ENCODE measurements at places on chromosomes 5 and 9. TPM values are rescaled to one million over a fixed set of nuclear protein-coding genes. Genes with fewer than 3 reads are reported as not detected.

SLC6A19 gene
- 0.04 TPM for polyA plus RNA-seq

CCDC152 gene
- polyA plus RNA-seq: 23.1 TPM

CDX1 gene
- 0.60 TPM for polyA plus RNA-seq

IFNA2 gene
- not detected for polyA plus RNA-seq

ARL14EPL gene
- not detected for polyA plus RNA-seq

DNA sequence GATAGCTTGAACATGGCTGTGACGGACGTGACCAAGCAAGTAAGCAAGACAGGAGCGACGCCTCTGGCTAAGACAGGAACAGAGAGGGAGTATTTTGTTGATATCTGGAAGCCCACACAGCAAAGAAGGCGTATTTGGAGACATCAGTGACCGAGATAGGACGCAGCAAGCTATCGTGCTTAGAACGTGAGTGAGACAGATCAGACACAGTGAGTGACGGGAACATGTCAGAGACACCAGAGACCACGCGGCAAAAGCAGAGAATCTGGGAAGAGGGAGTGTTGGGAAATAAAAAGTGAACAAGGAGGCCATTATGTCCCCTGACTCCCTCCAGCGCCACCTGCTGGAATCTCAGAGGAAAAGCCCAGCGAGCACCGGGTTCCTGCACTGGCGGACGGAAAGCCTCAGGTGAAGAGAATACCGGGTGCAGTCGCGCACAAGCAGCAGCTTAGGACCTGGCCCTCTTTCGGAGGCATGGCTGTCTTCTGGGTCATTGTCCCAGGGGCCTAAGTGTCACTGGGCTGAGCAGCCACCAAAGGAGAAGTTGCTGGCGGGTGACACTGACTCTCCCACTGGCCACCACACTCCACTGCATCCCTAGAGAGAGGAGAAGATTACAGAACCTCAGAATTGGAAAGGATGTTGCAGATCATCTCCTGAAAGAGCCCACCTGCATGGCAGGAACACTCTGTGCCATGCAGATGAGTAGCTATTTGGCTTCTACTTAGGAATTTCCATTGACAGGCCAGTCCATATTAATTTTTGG, 99.1 kb downstream of the FBXO38 start:
- peak; percentile 82 for DNase-seq

DNA sequence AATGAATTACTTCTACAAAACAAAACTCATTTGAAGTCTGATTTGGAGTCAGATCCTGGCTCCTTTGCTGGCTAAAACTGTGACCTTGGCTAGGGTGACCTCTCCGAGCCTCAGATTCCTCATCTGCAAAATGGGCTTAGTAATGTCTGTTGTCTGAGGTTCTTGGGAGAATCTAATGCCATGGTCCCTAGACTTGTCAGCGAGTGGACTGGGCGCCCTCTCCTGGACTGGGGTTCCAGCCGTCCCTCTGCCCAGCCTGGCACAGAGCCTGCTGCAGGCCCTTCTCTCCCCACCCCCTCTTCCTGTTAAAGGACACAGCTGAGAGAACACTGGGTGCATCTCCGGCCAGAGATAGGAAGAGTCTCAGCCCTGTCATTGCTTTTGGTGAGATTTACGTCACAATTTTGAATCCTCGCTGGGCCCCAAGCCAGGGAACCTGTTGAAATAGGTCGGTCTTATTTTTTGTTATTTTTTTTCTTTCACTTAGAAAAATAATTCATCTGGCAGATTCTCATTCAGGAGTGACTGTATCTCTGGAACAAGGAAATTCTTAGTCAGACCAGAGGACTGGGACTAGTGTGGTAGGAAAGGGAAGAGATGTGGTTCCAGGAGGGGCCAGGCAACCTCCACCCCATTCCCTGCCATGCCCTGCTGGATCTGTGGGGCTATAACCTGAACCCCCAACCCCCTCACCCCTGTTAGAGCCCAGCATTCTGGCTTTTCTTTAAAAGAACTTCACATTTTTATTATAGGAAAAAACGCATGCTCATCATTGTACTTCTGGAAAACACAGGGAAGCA, 48.2 kb upstream of the RPL26L1 start:
- DNase-seq: peak; percentile 53

DNA sequence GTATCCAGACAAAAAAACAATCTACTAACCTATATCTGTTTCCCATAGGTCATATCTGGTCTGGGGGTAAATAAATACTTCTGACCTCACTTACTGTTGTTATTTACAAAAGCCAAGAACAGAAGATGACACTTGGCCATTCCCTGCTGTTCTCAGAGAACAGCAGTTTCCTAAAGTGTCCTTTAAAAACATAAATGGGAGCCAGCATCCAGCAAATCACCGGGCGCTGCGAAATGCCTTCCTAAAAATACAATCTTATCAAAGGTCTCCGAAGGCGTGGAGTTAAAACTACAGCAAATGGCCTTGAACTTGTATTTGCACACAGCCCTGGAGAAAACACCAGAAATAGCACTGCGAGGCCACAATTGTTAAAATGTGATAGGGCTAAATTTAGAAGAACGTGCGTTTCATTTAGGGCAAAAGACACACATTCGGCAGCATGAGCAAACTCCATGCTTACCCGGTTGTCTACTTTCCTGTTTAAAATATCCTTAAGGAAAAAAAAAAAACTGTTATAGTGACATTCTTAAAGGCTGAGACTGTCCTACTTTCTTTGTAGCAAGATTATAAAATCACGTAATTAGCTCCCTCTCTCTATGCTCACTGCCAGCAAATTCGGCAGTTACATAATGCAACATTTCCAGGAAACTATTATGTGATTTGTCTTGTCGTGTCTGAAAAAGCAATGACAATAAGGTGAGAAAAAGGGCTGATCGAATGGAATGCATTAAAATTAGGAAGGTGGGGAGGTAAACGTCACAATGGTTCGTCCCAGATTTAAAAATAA, 1.5 kb downstream of the NFIL3 start:
- DNase-seq: no peak

- no peak for DNase-seq
These were observed 112.2 kb downstream of the MVB12B start for GRCh38 chr9:126438741-126439401.

DNA sequence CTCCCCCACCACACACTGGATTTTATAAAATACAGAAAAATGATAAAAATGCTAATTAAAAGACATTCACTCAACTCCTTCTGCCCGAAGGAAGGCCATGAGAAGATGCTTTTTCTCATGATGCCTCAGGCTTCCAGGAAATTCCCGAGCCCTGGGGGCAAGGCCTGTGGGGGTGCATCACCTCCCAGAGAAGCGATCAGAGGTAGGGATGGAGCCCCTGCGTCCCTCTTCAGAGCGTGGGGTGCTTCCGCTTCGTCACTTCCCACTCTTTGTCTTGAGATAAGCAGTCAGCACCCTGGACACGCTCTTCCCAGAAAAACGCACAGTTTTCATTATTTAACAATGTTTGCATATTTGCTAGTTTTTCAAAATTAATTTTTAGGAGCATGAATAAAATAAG, 33.3 kb upstream of the SH3PXD2B start:
- DNase-seq: no peak

DNA sequence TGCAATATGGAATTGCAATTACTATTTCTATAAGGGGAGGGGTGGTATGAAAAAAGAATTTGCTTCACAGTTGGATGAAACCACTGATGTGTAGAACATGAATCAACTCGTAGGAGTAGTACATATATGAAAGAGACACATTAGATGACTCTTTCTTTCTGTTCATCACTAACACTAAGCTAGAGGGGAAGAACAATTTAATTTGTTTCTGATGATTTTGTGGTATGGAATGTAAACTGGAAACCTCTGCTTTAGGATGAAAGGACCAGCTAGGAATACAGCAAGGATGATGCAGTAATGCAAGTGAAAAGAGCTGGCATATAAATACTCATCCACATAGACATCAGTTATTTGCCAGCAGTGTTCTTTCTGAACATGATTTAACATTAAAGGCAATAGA, 113.4 kb downstream of the PAPPA start:
- no peak for DNase-seq

GRCh38 chr5:57749396-57749795, 266.8 kb upstream of the ACTBL2 start:
- no peak for DNase-seq

GRCh38 chr5:68744206-68744605, 349.6 kb upstream of the SLC30A5 start:
- DNase-seq: no peak

Measured in left lung (tissue), 14 donors.